ENCODE measurements at places on chromosomes 3 and 15.

- DNase-seq, result no peak
Observed at GRCh38 chr15:38217788-38218609, 34.6 kb upstream of the SPRED1 start.

GRCh38 chr15:67186226-67186649, 68.2 kb downstream of the AAGAB start:
- no peak for DNase-seq

DNA sequence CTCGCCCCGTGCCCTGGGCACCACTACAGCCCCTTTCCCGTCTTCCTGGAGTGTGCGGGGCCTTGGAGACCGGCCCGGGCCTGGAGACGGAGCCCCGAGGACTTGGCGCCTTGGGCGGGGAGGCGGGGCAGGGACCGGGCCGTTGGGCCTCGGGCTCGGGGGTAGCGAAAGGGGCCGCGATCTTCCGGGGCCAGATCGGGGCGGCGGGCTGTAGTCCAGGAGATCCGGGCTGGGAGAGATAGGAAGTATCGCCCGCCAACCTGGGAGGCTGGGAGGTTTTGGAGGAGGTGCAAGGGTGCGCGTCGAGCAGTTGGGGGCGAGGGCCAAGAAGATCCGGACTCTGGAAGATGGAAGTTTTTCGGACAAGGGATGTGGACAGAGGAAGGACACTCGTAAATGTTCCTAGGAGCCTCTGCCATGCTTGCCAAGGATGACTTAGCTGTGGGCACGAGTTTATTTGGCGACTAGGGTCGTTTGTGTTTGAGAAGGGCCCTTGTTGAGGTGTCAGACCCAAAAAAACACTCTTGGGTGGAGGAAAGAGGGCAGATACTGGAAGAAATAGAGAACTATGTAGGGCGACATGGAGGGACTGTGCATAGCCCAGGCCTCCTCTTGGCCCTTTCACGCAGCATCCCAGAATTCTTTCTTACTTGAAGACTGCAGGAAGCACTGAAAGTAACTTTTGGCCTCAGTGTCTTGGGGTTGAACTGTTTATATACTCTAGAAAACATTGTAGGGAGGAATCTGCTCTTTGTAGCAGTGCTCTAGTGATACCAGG, 712 bp downstream of the RTF1 start:
- no peak for DNase-seq

DNA sequence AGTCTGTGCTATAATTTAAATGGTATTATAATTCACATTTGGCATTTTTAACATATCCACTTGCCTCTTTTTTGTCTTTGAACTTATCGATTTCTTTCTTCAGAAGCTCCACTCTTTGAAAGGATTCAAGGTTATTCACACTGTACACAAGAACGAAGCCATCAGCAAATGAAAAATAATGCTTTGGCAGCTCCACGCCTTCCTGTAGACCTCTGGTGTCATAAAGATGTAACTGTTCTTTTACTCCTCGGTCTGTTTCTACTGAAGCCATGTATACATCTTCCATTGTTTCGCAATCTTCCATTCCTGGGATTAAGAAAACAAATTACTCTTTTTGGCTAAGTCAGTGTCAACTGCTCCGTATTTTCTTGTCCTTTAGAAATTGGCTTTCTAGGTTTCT, 16.0 kb downstream of the NKIRAS1 start:
- DNase-seq, result no peak

DNA sequence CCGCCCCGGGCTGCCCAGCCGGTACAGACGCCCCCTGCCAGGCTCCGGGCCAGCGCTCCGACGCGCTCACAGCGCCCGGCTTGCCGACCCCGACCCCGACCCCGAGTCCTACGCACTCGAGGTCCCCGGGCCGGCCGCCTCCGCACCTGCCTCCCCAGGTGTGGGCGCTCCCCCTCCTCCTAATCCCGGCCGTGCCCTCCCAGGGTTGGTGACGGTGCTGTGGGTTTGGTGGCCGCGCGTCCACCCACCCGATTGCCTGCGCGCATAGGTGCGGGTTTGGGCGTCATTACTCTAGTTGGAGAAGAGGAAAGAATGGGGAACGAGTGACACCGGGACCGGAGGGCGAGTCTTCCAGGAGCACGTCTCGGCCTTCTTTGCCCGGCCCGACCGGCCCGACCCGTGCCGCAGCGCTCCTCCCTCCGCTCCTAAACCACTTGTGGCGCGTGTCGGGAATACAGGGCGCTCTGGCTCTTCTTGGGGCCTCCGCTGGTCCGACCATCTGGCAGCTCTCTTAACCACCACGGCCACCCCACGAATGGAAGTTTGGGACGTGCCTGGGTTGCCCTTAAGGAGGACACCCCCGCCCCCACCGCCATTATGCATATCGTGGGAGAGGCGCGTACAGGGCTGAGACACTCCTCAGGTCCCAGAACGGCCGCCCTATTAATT, 810 bp upstream of the THRB start:
- DNase-seq, result no peak

GRCh38 chr15:91472316-91472756, 372.3 kb downstream of the SV2B start:
- no peak for DNase-seq

DNA sequence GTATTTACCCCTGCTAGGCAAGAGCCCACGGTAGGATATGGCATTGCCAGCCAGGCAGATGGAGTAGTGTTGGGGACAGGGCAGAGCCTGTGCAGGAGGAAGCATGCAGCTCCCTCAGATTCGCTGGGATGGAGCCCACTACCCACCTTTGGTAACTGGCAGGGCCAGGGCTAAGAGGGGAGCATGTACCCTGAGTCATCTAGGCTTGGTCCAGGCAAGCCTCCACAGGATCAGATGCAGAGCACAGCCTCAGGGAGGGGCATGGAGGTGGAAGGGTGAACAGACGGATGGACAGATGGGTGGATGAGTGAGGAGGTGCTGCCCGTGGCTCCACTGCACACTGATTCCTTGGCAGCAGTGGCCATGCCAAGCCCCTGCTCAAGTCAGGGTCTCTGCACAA, 33.0 kb downstream of the IL20RB start:
- no peak for DNase-seq

GRCh38 chr3:141375381-141376301, 7.3 kb downstream of the ZBTB38 start:
- DNase-seq, result no peak

- no peak for DNase-seq
Observed at GRCh38 chr3:55090291-55090690, 162.4 kb upstream of the LRTM1 start.

DNA sequence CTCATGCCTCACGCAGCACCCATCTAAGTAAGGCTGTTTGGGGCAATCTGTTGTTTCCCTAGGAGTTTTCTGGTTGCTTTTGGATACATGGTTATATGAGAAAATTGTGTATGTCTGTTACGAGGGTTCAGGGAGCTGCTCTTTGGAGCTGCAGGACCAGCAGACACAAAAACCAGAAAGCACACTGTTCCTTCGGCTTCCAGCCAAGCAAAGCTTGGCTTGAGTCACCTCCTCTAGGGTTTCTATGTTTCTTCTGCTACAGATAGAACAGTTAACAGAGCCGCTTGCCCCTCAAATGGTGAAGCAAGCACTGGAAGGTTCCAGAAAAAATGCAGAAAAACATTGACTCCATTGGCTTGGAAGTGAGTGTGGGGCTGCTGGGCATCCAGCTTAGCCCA, 49.2 kb upstream of the CTDSPL start:
- DNase-seq, result no peak

DNA sequence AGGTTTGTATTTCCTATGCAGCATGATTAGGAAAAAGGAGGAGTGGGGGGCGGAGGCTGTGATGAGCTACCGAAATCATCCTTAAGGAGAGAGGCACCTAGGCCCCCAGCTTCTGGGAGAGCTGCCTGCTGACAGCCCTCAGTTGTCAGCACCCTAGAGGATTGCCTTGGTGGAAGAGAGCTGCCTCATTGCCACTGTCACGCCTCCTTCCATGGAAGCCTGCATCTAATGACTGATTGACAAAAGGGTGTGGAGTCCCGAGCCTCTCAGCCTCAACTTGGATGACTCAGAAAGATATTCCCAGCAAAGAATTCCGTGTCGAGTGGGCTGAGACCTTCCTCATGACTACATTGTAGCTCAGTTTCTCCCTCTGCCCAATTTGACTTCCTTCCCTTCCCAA, 320.4 kb upstream of the PROK2 start:
- DNase-seq, result no peak

- no peak for DNase-seq
Observed at GRCh38 chr3:124577494-124578167, 152.6 kb upstream of the UMPS start.

GRCh38 chr3:66706890-66707289, 206.1 kb upstream of the LRIG1 start:
- no peak for DNase-seq

DNA sequence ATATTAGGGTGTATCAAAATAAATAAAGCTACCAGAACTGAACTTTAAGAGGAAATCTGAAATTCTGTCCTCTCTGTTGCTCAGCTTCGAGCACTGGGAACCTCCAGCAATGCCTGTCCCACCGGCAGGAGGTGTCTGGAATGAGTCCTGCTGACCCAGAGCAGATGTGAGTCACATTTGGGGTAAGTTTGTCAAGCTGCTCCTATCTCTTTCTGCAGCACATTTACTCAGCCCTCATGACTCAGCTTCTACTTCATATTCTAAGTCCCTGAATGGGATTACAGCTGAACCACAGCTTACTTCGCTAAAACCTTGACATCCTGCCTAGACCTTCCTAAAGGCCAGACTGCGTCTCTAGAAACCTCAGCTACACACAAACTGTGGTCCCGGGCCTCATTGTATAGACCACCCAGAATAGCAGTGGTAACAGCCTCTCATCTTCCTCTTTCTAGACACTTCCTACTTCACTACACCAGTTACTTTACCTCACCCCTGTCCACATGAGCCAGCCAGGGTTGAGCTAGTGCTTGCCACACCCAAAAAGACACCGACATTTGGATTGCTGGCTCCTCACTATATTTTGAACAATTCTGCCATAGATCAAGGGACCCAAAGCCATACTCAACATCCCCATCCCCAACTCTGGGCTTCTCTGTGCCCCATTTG, 109.6 kb upstream of the TMCO5A start:
- DNase-seq, result no peak
